Adipocyte (in vitro differentiated cells): ENCODE measurements at places on chromosomes 16 and 17.

GRCh38 chr17:68560966-68561720 lies 40.0 kb downstream of the FAM20A start:
- DNase-seq: no peak

DNA sequence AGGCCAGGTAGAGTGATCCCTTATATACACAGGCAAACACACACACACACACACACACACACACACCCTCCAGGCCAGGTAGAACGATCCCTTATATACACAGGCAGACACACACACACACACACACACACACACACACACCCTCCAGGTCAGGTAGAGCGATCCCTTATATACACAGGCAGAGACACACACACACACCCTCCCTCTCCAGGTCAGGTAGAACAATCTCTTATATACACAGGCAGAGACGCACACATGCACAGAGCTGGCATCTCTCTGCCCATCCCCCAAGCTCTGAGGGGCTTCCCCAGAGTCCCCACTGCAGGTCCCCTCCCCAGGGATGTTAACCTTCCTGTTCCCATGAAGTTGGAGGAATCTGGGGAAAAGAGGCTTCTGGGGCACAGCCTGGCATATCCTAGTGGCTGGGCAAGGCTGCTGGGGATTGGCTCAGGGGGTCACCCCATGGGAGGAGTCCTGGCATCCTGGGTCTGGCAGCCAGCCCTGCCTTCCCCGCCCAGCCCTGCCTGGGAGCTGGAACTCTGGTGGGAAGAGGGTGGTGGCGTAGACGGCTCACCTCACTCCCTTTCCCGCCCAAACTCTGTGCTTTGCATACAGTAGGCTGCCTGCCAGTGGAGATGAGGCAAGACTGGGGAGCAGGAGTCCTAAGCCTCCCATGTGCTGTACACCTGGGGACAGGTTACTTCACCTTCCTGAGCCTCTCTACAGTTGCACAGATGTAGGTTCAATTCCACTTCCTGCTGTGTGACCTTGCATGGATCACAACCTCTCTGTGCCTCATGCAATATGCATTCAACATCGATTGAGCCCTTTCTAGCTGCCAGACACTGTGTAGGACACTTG lies 41.8 kb downstream of the TEKT5 start:
- DNase-seq: no peak

DNA sequence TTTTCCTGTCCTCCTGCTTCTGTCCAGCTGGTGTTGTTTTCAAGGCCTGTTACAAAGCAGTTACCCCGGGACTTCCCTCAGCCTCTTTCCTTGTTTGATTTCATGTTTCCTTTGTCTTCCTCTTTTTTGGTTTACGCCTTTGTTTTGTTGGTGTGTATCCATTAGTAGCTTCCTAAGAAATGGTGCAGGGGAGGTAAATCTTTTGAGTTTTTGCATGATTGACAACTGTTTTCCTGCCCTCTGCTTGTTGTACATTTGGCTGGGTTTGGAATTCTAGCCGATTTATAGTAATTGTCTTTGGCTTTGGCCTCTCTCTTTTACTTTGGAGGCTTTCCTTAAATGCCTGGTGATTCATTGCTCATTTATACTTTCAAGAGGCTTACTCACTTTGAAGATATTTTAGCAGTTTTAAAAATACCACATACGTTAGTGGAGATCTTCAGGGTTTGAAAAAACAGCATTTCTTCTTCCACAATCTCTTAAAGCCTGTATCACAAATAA lies 32.8 kb downstream of the DNAH2 start:
- peak; percentile 72 for DNase-seq

- DNase-seq: no peak
Observed at GRCh38 chr17:17385491-17385890, 82.3 kb downstream of the NT5M start.

DNA sequence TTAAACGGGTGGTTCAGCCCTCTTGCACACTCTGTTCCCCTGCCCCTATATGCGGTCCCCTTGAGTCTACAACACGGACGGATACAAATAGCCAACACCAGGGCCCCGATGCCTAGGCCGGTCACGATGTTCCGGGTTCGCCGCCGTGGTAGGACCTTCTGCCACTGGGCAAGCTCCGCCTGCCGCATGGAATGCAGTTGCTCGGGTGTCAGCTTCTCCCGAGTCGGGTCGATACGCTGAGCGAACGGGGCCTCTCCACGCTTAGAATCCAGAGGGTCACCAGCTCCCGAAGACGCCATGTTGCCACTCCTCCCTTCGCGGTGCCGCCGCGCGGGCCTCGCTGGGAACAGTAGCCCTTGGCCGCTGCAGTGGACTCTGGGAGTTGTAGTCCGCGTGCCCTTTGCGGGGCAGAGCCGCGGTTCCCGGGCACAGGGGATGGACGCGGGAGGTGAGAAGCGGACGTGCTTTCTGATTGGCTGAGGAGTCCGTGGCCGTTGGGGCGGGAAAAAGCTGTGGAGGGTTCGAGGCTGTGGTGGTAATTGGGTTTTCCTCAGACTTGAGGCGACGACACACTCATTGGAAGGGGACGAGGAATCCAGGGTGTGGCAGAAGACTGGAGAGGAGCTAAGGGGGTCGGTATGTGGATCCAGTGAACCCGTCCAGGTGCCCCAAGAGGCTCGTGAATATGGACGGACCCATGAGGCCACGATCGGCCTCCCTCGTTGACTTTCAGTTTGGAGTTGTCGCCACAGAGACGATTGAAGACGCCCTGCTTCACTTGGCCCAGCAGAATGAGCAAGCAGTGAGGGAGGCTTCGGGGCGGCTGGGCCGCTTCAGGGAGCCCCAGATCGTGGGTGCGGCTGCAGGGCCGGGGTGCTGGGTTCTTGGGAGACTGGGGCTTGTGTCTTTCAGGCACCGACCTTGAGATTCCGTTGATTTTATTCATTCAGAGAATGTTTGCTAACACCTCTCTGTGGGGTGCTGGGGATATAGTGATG lies at the start of the genes CNTD1 and COA3:
Gene CNTD1, plus strand, starts transcription at position 479 of the 998 bp plus-strand sequence. Its CDS starts 207 bp downstream, at position 686.
Gene COA3, minus strand, starts transcription at position 322 of the 998 bp plus-strand sequence. Its CDS starts 23 bp downstream, at position 299.
- DNase-seq: peak; percentile 96

DNA sequence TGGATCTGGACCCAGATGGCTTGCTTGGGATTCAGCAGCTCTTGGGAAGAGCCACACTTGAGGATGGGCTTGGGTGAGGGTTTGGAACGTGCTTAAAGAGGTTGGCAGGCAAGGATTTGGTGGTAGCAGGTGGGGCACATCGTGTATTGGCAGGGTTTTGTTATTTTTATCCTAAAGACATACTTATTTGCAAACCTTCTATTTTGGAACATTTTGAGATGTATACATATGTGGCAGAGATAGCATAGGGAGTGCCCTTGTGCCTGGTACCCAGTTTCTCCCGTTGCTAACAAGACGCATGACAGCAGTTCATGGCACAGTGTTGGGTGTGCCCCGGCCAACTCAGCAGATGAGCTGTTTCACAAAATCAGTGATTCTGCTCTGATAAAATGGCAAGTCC lies 9.1 kb downstream of the BANP start:
- DNase-seq: no peak

GRCh38 chr17:8285270-8286181 lies 2.9 kb upstream of the RANGRF start:
- DNase-seq: no peak

DNA sequence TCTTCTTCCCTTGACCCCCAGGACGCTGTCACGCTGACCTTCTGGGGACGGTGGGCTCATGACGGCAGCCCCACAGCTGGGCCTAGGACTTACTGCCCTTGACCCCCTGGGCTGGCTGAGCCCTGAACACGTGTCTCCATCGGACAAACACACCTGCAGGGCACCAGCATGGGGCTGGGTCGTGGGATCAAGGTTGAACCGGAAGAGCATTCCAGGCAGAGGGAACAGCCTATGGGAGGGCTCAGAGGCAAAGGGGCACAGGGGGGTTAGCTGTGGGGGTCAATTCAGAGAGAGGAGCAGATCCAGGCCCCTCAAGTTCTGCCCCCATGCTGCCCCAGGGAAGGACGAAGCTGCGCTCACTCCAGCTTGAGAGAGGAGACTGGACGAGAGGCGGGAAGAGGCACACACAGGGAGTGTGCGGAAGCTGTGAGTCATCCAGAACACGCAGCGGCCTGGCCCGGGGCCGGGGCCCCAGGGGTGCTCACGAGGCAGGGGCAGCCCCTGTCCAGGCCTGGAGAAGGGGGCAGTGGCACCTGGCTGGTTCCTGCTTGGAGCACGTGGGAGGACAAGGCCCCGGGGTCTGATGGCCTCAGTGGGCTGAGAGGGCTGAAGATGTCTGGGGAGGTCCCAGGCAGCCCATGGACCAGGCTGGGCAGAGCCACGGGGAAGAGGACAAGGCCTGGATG lies 9.9 kb downstream of the SSTR5 start:
- DNase-seq: peak; percentile 8

DNA sequence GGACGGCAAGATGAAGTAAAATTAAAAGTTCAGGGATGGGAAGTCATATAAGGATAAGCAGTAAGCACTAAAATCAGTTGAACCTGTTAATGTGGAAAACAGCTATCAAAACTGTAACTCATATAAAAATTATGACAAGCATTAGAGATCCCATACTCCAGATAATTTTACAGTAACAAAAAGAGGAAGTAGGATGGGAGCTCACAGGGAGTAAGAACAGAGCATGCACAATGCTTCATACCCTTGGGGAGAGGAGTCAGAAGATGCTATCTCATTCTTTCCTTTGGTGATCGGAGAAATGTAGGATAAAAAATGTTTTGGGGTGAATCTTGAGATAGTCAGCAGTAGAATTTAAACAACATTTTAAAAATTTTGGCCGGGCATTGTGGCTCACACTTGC lies 164.7 kb upstream of the CACNG5 start:
- no peak for DNase-seq

- DNase-seq: peak; percentile 89
Observed at GRCh38 chr17:55433629-55434422, 12.2 kb upstream of the MMD start.
